ENCODE measurements at places on chromosomes 13 and 19. TPM values are rescaled to one million over a fixed set of nuclear protein-coding genes. Genes with fewer than 3 reads are reported as not detected.

DNA sequence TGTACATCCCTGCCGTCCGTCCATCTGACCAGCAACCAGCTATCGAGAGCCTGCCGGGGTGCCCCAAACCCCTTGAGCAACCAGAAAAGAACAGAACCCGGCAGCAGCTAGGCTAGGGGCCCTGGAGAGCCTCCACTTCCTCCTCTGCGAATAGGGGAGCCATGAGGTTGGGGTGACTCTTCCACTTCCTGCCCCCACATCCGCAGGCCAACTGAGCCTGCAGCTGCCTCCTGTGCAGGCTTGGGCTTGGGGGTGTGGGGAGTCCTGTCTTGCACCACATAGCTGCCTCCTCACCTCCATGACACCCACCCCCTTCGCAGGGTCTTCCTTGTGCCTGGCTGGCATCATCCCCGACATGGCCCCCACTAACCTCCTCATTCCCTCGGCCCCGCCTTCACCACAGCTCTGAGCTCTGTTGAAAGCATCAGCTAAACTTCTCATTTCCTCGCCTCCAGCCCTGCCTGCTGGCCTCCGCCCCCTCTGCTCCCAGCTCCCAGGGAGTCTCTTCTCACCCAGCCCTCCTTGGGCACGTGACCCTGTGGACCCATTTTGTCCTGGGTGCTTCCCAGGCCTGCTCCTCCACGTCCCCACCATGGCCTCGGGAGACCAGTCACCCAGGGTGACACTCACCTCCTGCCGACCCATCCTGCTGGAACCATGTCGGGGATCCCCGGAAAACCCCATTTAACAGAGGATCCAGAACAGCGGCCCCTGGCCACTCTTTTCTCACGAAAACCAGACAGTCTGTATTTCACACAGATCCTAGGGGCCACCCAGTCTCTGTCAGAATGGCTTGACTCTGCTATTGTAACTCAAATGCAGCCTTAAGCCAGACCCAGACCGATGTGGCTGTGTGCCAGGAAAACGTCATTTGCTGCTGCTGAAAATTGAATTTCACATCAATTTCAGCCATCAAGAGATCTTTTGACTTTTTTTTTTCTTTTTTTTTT lies 50.4 kb downstream of the MYO9B start:
- no peak for DNase-seq

GRCh38 chr19:38145623-38146022 lies 78.4 kb downstream of the DPF1 start:
- DNase-seq, result no peak

DNA sequence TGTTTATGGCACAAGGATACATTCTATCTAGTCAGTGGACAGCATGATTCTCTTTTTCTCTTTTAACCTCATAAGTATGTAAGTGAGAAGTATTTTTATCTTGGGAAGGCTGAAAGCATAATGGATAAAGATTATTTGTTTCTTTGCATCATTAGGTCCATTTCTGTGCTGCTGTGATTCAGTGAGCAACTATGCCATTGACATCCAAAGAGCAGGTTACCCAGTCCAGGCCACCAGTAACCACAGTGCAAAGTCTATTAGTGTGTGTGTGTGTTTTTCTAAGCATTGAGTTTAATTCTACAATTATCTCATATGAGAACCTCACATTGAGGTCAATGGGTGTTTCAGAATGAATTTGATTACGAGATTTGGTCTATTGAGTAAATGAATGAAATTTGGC lies 158.8 kb upstream of the DACH1 start:
- no peak for DNase-seq

DNA sequence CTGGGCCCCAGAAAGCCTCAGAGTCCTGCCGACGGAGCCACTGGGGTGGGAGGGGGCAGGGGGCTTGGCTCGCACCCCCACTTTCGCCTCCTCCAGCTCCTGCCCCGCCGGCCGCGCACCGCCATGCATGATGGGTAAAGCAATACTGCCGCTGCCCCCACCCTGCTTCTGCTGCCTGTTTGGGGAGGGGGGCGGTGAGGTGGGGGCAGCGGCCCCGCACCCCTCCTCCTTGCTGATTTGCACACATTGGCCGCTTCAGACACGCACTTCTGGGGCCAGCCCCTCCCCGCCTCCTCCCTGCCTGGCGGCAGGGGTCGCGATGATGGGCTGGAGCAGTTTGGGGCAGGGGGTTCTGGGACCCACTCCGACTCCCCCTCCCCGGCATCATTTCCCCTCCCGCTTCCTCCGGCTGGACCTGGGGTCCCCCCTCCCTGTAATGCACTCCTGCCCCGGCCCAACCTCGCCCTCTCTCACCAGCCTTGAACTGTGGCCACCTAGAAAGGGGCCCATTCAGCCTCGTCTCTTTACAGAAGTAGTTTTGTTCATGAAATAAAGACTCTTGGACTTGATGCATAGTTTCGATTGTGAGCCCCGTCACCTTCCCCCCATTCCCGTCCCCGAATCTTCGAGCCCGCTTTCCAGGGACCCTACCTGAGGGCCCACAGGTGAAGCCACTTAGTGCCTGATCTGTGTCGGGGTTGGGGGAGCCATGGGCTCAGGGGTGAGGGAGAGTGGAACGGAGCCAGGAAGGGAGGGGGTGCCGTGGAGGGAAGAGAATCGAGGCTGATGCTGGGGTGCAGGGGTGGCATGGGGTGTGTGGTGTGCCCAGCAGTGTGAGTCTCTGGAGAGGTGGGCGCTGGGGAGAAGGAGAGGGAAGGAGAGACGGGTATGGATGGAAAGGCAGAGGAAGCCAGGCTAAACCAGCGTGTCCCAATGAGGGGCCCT lies 1.4 kb upstream of the HPN start:
- DNase-seq, result no peak

DNA sequence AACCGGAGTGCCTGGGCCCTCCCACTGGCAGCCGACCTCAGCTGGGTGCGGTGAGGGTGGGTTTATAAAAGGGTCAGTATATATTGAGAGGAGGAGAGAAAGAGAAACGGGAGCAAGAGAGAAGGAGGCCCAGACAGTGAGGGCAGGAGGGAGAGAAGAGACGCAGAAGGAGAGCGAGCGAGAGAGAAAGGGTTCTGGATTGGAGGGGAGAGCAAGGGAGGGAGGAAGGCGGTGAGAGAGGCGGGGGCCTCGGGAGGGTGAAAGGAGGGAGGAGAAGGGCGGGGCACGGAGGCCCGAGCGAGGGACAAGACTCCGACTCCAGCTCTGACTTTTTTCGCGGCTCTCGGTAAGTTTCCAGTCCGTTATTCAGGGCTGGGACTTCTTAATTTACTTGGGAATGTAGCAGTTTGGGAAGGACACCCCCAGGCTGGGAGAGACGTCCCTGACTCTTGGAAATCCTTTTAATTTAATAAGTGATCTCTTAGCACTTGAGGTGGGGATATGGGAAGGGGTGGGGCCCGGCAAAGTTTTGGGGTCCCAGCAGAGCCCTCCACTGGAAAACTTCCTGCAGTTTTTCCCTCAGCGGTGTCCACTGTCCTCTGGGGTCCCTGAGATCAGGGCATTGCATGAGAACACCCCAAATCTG lies at the start of gene EMP3:
Gene EMP3, plus strand, starts transcription at position 288 of the 646 bp plus-strand sequence. CDS start 1,293 bp downstream, outside the sequence.
- no peak for DNase-seq

- DNase-seq, result no peak
Measured at GRCh38 chr19:41416194-41416674, 10.9 kb downstream of the B3GNT8 start.

DNA sequence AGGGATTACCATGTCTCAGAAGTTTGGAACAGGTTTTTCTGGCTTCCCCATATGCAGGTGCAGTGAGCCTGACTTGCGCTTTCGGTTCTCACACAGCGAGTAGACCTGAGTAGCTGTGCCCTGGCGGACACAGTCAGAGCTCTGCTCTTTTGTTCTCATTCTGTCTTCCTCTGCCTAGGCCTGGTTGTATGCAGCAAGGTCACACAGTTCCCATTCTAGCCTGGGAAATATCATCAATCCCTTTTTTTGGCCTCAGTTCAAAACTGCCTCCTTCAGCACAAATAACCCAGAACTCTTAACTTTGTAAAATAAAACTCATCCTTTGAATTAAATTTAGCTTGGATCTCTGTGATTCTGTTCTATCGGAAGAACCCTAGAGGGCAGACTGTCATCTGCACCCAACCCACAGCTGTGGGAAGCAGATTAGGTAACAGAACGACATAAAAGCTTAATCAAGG lies 10.2 kb downstream of the OXGR1 start:
- no peak for DNase-seq

- DNase-seq, result no peak
Measured at GRCh38 chr19:16585808-16586476, 13.7 kb upstream of the SLC35E1 start.

- no peak for DNase-seq
Measured at GRCh38 chr19:19040417-19040816, 7.0 kb downstream of the ARMC6 start.

PSG3 gene
- 0.16 TPM for polyA plus RNA-seq

CELF5 gene
- polyA plus RNA-seq, result 2.1 TPM

FAM83E gene
- polyA plus RNA-seq, result 1.5 TPM
